NCI-H2171 treated with DMSO at 0.1 percent for 48 hours (cell line): ENCODE measurements at places on chromosomes 7 and 10.

DNA sequence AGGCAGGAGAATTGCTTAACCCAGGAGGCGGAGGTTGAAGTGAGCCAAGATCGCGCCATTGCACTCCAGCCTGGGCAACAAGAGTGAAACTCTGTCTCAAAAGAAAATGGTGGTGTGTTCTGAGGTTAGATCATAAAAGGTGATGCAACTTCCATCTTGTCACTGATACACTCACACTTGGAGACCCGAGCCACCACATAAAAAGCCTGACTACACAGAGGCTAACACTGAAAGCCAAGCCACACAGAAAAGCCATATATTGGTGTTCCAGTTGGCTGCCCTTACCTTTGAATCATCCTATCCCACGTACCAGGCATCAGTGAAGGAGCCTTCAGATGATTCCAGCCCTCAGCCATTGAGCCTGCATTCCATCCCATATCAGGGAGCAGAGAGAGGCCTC is 4.0 kb downstream of the MORN4 start:
- DNase-seq = no peak

DNA sequence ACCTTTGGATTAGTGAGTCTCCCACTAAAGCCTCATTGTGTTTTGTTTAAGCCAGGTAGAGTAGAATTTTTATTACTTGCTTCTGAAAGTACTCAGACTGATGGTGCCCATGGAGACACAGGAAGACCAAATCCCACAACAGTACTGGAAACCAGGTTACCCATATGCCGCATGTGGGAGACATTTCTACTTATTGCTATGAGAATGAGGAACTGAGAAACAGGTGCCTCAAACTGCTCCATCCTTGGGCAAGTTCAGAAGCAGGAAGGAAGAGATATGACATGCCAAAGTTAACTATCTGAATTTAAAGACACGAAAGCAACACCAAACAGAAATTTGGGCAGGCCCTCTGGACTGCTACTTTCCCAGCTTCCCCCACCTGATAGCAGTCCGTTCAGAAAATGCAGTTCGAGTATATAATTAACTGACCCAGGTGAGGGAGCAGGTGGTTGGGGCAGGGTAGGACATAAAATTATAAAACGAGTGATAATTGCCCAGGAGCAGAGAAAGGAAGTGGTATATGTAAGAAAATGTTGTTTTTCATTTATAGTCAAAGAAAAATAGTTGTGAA is 382.3 kb upstream of the MTPN start:
- DNase-seq = no peak

GRCh38 chr10:27536437-27536836 is 32.3 kb downstream of the RAB18 start:
- DNase-seq = no peak

- DNase-seq = no peak
Measured at GRCh38 chr7:155426543-155427410, 31.2 kb upstream of the EN2 start.

- DNase-seq = no peak
Measured at GRCh38 chr7:7191137-7191536, 8.8 kb downstream of the C1GALT1 start.

DNA sequence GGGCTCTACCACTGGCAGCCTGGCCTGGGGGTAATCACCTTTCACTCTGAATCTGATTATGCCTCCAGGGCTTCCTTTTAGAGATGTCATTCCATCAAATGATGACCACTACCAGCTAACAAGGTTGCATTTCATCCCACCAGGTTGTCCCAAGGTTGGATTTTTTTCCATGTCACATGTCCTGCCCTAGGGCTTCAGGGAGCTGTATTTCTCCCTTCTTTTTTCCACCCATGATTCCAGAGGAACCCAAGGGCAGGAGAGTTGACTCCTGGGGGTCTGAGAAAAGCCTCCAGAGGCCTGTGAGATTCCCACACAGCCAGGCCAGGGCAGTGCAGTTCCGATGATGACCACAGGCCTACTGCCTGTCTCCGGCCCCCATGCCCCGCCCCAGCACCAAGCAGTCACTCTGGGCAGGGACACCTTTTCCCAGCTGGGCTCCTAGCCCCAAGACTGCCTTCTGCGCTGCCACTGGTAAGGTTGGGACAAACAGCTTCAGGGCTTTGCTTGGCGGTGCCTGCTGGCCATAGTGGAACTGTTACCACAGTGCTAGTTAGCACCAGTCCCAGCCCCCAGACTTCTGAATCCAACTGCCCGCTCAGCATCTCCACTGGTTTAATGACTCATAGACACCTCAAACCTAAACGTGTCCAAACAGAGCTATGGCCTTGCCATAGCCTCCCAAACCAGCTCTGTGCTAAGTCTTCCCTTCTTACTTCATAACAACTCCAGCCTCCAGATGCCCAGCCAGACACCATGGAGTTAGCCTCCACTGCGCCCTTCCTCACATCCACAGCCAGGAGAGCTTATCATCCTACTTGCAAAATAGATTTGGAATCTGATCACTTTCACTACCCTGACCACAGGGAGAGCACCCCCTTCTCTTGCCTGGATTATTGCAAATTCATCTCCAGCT is 133.7 kb downstream of the ARHGAP22 start:
- DNase-seq = no peak

GRCh38 chr10:14860791-14861190 is 17.9 kb upstream of the SUV39H2 start:
- no peak for DNase-seq

- DNase-seq = no peak
Measured at GRCh38 chr10:83806717-83807116, 332.6 kb upstream of the GHITM start.

GRCh38 chr7:32532716-32533115 is 37.4 kb downstream of the AVL9 start:
- DNase-seq = no peak

GRCh38 chr10:34475274-34475646 is 339.8 kb downstream of the PARD3 start:
- DNase-seq = no peak

DNA sequence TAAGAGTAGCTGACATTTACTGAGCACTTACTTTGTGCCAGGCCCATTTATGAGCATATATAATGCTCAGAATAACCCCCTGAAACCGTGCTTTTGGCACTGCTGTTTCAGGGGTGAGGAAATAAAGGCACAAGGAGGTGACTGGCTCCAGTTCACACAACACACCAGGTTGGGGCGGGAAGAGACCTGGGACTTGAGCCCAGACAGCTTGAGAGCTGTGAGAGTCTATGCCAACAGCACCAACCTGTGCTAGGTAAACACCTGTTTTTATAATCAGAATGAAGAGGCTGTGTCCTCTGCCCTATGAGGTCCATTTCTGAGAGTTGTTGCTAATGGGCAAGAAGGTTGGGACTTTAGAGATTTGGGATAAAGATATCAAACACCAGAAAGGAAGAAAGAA is 8.8 kb upstream of the AZGP1 start:
- DNase-seq = no peak

DNA sequence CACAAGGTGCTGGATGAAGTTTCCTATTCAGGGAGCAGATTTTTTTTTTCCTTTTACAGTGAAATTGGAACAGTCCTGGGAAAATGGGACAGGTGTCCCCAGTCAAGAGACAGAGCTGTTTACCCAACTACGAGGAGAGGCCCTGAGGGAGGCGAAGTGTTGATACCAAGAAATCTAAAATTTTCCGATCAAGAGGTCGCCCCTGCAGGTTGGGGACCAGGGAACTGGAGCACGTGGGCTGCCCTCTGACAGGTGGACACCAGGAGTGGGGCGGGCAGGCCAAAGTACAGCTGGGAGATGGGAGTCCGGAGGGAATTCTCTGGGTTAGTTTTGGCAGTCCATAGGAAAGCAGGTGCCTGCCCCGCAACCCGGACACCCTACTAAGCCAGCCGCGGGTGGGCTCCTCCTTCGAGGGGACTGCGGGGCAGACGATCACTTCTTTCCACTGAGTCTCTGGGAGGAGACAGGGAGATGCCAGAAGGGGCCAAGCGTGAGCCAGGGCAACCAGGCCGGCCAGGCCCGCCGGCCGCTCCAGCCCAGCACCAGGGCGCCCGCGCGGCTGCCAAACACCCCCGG is 965 bp upstream of the CAMK1D start:
- peak; percentile 74 for DNase-seq

DNA sequence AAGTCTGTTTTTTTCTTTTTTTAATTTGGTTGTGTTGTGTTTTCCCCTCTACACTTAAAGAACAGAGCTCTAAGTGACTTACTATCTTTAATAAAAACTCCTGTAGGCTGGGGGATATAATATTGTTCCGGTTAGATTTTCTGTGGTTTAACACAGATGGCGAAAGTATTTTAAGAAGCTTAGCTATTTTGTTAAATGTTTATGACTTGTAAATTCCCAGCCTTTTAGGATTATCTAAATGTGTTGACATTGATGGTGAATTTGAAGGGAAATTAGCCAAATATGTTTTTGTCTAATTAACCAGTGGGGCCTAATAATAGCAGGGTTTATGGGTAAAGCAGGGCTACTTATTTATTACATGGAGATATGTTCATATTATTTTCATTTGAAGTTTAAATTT is 538.5 kb downstream of the INHBA start:
- no peak for DNase-seq

- DNase-seq = no peak
Measured at GRCh38 chr10:74548676-74549075, 277.7 kb upstream of the KAT6B start.

DNA sequence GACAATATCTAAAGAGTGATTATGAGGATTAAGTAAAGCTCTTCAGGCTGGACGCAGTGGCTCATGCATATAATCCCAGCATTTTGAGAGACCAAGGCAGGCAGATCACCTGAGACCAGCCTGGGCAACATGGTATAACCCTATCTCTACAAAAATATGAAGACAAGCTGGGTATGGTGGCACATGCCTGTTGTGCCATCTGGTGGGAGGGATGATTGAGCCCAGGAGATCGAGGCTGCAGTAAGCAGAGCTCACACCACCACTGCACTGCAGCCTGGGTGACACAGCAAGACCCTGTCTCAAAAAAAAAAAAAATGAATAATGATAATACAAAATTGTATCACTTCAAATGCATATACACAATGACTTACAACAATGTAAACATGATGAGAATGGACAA is 195.6 kb upstream of the AUTS2 start:
- peak; percentile 61 for DNase-seq

DNA sequence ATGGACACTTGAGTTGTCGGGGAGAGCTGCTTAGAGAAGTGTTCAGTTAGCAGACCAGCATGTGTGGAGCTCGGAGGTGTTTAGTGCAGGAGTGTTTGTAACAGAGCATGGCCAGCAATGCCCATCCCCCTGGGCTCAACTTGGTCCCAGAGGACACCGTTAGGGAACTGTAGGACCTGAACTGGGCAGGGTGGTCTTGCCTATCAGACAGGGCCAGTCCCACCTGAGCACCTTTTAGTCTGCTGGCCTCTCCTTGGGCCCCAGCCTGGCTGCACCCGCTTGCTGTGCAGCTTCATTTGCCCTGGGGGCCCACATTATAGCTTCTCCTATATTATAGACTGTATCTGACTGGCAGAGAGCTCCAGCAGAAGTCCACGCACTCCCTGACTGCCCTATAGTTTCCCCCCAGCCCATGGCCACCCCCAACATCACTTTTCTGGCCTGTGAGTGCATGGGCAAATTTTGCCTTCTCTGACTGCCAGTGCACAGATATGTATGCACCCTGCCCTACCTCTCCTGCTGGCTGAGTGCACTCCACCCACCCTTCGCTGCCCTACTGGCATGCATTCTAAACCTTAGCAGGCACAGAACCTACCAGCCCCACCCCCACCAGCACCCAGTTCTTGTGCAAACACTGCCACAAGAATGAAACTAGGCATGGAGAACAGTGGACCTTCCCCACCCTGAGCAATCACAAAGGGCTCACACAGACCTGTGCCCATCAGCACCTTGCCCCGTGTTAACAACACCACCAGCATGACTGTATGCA is 1030.6 kb upstream of the GHITM start:
- no peak for DNase-seq

DNA sequence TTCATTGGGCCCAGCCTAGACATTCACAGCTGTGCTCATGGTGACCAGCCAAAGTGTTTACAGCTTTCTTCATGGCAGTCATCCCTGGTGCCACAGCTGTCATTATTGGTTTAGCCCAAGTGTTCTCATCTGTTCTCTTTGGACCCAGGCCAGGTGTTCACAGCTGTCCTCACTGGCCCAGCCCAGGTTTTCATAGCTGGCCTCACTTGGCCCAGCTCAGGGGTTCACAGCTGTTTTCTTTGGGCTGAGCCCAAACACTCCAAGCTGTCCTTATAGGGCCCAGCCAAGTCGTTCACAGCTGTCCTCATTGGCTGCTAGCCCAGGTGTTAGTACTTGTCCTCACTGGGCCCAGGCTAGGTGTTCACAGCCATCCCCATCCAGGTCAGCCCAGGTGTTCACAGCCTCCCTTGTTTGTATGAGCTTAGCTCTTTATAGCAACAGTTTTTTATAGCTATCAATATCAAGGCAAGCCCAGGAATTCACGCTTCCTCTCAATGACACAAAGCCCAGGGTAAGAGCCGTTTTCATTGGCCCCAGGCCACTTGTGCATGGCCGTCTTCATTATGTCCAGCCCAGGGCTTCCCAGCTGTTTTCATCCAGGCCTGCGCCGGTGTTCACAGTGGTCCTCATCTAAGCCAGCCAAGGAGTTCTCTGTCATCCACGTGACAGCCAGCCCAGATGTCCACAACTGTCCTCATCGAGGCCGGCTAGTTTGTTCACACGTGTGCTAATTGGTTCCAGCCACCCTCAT is 11.6 kb downstream of the FRG2B start:
- peak; percentile 50 for DNase-seq

DNA sequence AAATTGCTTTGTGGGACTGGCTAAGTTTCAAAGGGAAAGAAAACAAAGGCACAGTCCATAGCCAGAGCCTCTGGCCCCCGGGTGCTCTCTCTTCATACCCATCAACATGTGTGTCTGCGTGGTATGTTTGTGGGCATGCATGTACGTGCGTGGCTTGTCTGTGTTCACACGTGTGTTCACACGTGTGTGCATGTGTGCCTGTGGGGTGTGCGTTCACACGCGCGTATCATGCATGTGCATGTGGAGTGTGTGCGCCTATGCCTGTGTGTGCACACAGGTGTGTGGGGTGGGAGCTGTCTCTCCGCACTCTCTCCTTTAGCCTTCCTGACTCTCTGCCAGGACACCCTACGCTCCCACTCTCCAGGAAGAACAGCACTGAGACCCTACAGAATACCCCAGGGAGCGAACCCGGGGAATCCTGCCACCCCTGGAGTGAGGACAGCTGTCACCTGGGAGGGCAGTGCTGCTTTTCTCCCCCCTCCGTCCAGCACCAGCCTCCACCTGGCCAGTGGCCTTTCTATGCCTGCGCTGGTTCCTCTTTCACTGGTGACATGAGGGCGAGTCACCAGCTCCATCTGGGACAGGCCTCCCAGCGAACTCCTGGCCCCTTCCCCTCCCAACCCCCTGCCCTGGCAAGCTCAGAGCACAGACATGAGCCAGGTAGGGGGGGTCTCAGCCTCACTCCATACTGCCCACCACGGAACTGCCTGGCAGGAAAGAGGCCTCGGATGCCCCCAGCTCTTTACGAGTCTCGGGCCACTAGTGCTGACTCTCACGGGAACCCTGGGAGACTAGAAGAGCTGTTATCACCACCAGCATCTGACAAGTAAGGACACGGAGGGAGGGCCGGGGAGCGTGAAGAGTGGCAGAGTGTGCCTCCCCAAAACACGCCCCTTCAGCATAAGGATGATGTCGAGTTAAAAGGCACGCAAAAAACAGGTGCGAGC is 16.5 kb downstream of the WDR86 start:
- no peak for DNase-seq
